ENCODE measurements at places on chromosomes 6 and 20.
A peak's percentile ranks its signal among the peaks of the same experiment; 100 is the strongest.

DNA sequence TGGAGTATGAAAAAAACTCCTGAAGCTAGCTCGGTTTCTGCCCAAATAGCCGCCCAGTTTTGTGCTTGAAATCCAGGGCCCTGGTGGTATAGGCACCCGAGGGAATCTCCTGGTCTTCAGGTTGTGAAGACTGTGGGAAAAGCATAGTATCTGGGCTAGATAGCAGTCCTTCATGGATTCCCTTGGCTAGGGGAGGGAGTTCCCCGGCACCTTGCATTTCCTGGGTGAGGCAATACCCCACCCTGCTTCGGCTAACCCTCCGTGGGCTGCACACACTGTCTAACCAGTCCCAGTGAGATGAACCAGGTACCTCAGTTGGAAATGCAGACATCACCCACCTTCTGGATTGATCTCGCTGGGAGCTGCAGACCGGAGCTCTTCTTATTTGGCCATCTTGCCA lies 184.5 kb upstream of the SLC35B3 start:
- DNase-seq, result no peak

- no peak for DNase-seq
Observed at GRCh38 chr20:56465997-56466396, 2.4 kb upstream of the RTF2 start.

GRCh38 chr6:19297880-19298279 lies 539.3 kb upstream of the ID4 start:
- no peak for DNase-seq

GRCh38 chr20:32018269-32019155 lies 8.3 kb downstream of the CCM2L start:
- DNase-seq, result no peak

DNA sequence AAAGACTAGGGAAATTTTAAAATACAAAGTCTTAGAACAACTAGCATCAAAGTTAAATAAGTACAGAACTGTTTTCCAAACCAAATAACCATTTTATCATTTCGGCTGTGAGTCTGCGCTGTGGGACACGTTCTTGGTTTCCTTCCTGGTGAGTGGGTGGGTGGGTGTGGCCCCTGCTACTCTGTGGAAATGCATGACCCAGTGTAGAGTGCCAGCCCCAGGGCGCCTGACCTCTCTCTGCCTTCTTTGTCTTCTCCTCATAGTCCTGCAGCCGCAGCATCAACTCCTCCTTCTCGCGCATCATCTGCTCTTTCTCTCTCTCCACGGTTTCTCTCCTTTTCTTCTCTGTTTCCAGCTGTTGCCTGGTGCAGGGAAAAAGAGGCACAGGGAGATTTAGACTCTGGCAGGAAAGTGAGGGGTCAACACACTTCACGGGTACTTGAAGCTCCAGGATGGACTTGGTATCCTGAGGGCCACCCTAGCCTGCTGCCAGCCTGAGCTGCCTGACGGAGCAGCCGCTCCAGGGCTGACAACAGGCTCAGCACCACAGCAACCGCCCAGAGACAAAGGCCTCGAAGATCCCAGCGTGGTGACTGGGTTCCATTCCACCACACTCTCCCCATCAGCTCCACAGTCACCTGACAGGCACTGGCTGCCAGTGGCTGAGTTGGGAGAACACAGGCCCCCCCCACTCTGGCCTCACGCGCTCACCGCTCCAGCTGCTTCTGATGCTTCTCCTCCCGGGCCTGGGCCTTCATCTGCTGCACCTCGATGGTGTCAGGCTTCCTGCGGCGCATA lies 48.4 kb downstream of the EZR start:
- DNase-seq, result no peak

GRCh38 chr6:35831257-35832007 lies 26.3 kb downstream of the LHFPL5 start:
- no peak for DNase-seq

DNA sequence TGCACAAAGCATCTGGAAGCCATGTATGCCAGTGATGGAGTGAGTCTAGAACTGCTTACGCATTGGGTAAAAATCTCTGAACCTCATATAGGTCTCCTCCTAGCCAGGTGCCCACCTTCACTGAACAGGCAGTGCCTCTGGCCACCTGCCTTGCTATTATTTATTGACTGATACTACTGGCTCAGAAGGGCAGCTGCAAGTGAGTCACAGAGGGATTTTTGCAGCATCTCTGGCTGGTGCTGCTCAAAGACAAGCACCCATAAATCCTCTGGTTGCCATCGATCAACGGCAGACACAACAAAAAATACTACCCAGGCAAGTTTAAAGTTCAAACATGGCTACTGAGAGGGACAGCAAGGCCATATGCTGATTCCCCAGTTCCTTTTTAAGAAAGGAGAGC lies 279.4 kb downstream of the UBE3D start:
- DNase-seq, result no peak

DNA sequence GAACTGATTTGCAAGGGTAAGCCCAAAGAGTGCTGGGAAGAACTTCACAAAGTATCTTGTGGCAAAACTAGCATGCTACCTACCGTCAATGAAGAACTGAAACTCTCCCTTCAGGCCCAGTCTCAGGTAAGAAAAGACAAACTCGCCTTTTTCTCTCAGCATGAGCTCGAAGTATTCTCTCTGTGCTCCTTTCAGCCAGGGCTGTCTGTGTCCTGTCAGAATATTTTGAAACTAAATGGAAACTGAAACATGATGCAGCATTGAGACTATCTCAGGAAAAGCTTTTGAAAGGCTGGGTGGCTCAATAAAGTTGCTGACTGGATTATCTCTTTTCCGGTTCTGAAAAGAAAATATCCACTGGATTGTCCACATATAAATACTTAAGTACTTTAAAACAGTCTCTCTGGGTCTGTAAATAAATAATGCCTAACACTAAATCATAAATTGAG lies 696 bp downstream of the CALHM5 start:
- DNase-seq, result peak; percentile 7

DNA sequence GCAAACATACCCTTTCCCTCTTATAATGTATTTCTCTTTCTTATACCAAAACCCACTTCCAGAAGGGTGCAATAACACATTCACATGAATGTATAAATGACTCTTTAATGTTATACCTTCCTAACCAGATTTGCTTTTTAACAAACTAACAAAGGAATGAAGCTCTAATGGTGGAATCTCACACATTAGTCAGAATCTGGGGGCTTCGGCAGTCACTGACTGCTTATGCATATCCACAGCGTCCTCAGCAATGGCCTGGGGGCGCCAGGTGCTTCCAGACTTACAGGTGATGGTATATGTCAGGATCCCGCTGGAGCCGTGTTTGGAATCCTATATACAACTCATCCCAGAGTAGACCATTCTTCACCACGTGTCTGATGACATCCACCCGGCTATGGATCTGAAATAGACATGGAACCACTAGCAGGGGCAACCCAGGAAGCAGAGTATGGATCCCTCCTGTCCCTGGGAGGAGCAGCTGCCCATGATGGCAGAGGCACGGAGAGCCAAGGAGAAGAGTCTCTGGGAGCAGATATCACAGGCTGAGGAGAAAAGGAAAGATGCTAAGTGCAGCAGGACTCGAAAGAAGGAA lies 150.8 kb upstream of the RIPOR2 start:
- DNase-seq, result no peak

DNA sequence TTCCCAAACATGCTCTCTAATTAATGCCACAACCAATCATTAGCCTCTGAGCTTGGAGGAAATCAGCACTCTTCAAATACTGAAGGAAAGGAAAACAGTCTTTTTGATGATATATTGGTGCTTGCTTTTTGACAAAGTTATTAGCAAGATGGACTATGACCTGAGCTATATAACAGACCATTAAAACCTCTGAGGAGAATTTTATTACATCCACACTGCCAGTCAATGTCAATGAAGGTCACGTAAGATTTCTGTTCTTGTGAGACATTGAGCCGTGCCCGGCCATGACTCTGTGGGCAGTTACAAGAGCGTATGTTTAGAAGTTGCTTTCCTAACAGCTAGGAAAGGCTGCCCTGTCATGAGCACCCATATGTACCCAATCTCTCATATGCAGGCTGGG lies 659.0 kb downstream of the UTRN start:
- DNase-seq, result no peak

DNA sequence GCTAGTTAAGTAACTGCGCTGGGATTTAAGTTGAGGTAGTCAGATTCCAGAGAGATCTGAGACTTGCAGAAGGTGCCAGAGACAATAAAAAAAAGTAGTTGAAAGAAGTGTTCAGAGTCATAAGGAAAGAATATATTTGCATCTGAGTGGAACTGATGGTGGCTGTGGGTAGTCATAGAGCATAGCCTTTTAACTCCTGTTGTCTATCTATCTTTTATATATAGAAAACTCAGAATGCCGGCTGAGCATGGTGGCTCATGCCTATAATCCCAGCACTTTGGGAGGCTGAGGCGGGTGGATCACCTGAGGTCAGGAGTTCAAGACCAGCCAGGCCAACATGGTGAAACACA lies 62.0 kb downstream of the CARMIL1 start:
- no peak for DNase-seq

DNA sequence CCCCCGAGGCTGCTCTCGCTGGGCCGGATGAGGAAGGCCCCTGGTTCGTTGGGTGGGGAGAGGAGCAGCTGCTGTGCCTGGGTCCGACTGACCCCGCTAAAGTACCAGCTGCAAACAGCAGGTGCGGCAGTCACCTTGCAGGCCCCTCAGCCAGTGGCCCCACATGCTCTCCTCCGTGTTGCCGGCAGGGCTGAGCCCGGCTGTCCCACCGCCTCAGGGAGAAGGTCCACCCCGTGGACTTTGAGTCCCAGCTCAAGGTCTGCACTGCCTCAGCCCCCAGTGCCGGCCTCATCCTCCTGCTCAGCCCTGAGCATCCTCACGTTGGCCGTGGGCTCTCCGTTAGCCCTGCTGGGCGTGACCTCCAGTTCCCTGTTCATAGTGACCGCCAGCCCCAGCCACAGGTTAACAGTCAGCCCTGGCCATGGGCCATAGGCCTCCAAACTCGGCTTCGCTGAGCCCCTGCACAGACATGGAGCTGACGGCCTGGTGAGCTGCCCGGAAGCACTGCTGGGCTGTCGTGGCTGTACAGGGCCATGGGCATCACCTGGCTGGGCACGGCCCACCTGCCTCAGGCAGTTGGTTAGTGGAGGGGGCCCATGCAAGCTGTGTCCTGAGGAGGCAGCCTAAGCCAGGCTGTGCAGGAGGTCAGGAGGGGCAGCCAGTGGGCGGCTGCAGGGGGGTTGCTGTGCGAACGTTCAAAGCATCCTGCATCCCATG lies 3.1 kb downstream of the SRMS start:
- no peak for DNase-seq

DNA sequence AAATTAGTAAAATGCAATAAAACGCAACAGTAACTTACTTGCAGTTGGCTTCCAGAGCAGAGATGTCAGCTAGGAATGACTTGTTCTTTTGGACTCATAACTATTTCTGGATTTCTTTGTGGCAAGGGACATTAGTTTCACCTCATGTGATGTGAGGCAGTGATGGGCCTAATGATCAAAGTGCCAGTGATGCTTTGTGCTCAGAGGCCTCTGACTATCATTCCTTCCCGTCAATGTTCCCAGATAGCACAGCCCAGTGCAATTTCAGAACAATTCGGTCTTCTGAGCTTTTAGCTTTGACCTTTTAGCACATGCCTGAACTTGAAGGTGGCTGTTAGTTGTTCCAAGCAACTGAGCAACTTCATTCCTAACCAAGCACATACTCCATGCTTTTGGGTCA lies 596.8 kb downstream of the TFAP2B start:
- DNase-seq, result no peak

DNA sequence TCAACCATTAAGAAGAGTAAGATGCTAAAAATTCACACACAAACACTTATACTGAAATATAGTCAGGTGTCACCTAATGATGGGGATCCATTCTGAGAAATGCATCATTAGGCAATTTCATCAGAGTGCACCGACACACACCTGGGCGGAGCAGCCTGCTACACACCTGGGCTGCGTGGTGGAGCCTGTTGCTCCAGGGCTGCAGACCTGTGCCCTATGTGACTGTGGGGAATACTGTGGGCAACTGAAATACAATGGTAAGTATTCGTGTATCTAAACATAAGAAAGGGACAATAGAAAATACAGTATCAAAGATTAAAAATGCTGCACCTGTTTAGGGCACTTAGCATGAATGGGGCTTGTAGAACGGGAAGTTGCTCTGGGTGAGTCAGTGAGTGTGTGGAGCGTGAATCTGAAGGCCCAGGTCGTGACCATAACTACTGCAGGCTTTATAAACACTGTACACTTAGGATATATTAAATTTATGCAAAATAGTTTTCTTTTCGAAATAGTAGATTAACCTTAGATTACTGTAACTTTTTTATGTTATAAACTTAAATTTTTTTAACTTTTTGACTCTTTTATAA lies 124.4 kb upstream of the AFDN start:
- no peak for DNase-seq

GRCh38 chr6:131773284-131773950 lies 34.4 kb upstream of the ENPP1 start:
- no peak for DNase-seq

DNA sequence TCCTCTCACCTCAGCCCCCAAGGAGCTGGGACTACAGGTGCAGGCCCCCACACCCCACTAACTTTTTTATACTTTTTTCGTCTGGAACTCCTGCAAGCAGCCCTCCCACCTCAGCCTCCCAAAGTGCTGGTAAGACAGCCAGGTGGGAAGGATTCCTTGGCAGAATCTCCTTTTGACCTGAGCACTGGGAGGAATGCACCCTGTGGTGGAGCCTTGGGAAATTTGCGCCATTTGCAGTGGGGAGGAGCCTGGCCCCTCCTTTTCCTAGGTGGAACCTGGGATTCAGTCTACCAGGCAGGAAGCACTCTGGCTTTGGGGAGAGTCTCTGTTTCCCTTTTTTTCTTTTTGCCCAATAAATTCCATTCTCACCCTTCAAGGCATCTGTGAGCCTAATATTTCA lies 2.3 kb upstream of the RNGTT start:
- DNase-seq, result no peak

GRCh38 chr6:62286470-62286843 lies 432 bp upstream of the KHDRBS2 start:
- no peak for DNase-seq

- DNase-seq, result no peak
Observed at GRCh38 chr20:32534661-32535240, 50.4 kb downstream of the NOL4L start.

- DNase-seq, result no peak
Observed at GRCh38 chr6:47733879-47734558, 35.6 kb downstream of the ADGRF4 start.

DNA sequence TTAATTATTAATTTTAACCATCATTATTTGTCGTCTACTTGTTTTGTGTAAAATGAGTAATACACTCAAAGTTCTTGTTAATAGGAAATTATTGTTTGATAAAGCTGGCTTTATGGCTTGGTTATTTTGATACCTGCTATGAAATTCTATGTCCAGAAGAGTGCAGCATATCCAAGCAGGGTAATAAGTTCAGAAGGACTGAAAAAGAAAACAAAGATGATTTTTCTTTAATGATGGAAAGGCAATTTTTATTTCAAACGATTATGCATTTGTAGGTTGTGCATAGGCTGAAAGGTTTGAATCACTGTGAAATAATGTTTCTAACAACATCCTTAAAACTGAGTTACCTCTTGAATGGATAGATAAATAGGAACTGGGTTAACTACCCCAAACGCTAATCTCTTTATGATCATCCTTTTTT lies 1.4 kb upstream of the MAN1A1 start:
- no peak for DNase-seq

DNA sequence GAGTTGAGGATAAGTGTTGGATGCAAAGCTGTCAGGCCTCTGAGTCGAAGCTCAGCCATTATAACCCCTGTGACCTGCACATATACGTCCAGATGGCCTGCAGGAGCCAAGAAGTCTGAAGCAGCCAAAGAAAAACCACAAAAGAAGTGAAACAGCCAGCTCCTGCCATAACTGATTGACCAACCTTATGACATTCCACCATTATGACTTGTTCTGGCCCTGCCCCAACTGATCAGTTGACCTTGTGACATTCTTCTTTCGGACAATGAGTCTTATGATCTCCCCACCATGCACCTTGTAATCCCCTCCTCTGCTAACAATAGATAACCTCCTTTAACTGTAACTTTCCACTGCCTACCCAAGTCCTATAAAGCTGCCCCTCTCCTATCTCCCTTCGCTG lies 133.7 kb upstream of the AGPAT4 start:
- DNase-seq, result peak; percentile 53
